GM12892 (cell line): ENCODE measurements at places on chromosomes 6 and 20.

- DNase-seq, result no peak
Measured at GRCh38 chr6:138498629-138499302, 528 bp downstream of the NHSL1 start.

GRCh38 chr6:80214436-80215022 is 108.1 kb downstream of the BCKDHB start:
- no peak for DNase-seq

DNA sequence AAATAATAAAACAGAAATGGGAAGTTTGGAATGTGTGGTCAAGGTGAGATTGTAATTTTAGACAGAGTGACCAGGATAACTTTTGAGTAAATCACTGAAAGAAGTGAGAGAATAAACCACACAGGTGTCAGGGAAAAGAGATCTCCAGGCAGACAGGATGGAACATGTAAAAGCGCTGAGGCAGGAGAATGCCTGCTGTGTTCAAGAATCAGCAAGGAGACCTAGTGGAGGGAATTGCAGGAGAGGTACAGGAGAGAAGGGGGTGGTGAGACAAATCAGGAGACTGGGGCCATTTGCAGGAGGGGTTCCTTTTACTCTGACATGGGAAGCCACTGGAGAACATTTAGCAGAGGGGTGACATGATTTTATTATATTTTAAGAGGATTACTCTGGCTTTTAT is 456.7 kb downstream of the NKAIN2 start:
- no peak for DNase-seq

- no peak for DNase-seq
Measured at GRCh38 chr6:32096394-32097258, 12.5 kb downstream of the TNXB start.

GRCh38 chr6:30554962-30555815 is 1.1 kb downstream of the GNL1 start:
- DNase-seq, result peak; percentile 28

DNA sequence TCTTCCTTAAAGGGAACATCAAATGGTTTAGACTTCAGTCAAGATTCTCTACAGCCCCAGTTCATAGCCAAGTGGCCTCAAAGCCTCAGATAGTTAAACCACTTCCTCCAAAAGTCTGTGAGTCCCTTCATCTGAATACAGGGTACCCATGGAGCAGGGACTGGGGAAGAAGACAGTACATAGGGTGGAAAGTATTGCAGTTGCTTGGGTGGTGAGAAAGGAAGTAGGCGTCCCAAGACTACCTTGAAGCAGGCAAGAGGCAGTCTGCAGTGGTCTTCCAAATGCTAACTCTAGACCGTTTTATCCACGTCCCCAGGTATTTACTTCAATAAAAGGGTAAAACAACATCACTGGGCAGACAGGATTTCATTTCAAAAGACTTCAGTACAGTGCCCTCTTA is 2.0 kb downstream of the FYN start:
- DNase-seq, result no peak

- no peak for DNase-seq
Measured at GRCh38 chr20:29878281-29878741, 1379.2 kb upstream of the DEFB115 start.

GRCh38 chr6:85395746-85396145 is 54.1 kb upstream of the NT5E start:
- no peak for DNase-seq

DNA sequence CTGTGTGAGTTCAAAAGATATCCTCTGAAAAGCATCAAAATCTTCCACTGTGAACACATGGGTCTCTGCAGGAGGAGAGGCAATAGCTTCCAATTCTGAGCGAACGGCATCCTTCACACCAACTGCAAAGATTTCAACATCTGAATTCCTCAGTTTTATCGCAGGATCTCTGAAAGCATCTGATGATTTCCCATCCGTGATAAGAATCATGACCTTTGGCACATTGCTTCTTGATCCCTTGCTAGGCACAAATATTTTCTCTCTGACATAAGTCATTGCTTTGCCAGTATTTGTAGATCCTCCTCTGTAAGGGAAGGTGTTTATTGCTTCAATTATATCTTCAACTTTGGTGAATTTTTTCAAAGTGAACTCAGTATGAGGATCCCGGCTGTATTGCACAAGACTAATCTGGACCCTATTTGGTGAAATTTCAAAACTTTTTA is 22.7 kb downstream of the COL12A1 start:
- DNase-seq, result no peak

DNA sequence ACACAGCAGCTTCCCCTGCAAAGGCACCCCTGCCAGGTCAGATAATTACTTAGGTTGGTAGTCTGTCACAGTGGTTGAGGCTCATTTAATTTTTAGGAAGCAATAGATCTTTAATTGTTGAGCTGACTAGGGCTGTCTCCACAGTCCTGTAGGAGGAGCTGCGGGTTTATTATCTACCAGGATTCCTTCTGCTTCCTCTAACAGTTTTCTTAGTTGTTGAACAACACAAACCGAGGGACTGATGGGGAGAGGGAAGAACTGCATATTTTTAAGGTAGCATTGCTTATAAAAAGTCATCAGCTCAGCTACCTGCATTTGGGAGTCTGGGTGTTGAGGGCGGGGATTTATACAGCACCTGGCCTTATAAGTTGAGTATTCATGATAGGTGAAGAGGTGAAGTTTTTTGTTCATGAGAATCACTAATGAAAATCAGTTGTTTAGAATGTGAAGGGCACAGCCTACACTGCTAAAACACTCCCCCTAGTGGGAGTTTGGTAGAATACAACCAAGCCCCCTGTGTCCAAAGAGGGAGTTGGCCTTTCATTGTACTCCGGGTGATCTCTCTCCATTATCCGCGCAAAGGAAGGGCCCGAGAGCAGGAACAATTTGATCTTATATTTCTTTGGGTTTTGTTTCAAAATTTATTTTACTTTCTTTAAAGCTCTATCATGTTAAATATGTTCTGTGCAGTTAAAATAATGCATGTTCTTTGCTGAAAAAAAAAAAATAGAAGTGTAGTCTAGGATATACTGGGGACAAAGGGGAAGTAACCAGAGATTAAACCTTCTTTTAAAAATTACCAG is 69.6 kb downstream of the SSR1 start:
- DNase-seq, result no peak
